ENCODE measurements at places on chromosomes 11 and 22.

DNA sequence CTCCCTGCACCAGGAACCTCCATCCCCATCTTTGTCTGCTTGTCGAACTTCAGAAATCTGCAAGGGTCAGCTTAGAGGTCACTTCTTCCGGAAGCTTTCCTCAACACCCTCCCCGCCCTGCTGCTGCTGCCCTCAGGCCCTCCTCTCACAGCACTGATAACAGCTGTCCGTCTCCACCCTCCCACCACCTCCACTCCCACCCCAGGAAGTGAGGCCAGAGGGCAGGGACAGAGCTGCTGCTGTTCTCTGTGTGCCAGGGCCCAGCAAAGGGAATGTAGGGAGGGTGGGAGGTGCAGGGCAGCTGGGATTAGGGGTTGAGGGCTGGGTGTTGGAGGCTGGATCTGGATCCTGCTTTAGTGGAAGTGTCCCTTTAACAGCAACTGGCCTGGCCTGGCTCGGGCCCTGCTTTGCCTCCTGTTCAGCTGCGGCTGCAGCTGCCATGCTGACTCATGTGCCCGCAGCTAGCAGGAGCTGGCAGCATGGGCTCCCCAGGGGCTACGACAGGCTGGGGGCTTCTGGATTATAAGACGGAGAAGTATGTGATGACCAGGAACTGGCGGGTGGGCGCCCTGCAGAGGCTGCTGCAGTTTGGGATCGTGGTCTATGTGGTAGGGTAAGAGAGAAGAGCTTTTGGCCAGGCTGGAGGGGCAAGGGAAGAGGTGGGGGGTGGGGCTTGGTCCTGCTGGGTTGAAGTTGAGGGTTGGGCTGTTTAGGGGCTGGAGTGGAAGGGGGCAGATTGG, at the start of gene P2RX6:
Gene P2RX6 (plus strand): TSS at position 440 of the 740 bp plus-strand sequence. CDS start 10 bp downstream, at position 450.
- no peak for DNase-seq

DNA sequence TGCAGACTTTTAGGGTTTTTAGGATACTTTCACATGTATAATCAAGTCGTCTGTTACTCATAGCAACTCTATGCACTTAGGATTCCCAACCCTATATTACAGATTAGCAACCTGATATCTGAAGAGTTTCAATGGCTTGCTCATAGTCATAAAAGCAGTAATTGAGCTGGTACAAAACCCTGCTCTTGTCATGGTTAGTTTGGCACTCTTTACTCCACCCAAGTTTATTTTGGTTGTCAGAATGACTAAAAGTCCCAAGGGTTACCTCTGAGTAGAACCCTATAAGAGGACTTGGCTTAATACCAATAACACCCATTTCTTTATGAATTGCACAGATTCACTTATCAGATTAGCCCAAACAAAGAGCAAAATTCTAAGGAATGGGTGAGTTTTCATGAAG, 550.6 kb downstream of the SOX6 start:
- DNase-seq = no peak

- no peak for DNase-seq
Measured at GRCh38 chr11:3959903-3960265, 104.4 kb downstream of the STIM1 start.

GRCh38 chr11:10937385-10937771, 79.5 kb upstream of the ZBED5 start:
- DNase-seq = no peak

- no peak for DNase-seq
Measured at GRCh38 chr11:107931206-107931605, 3.0 kb downstream of the RAB39A start.

DNA sequence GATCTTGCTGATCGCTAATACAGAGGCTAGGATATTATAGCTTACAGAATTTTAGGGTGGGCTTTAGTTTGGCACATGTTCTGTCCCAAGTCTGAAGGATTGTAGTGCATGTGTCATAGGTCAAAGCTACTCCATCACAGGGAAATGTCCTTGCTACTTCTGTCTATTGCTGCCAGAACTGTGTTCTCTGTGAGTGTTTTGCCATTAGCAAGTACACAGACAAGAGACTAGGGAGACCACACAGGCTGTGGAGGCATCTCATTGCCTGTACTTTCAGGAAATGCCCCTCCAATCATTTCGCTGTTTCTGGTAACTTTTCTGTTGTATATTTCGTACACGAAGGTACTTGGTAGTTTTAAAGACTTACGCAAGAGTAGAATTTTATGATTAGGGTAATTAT, 25.5 kb upstream of the RAG2 start:
- DNase-seq = no peak

DNA sequence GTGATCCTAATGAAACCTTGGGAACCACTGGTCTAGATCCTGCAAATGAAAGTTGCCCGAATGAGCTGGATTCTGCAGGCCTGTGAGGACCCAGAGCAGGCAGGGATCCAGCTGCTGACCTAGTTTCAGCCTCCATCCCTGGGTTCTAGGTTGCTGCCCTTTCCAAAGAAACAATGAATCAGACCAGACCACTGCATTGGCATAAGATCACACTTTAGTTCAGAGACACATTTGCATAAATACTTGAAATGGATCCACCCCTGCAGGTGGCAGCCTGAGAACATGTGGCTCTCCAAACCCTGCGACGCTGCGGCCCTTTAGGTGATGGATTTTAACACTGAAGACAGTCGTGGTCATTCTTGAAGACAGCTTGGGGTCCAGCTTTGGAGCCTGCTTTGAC, 23.7 kb downstream of the ADAMTS8 start:
- no peak for DNase-seq

DNA sequence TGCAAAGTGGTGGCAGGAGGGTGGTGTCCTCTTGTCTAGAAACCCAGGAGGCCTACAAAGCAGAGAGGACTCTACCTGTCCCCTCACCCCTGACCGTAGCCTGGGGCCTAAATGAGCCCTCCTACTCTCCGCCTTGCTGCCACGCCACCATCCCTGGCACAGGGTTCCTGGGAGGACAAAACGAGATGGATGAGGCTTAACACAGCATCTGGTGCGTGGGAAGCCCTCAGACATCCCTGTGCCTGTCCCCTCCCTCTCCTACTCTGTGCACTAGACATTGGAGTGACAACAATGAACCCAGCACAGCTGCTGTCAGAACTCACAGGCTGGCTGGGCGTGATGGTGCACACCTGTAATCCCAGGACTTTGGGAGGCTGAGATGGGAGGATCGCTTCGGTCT, 36.4 kb upstream of the DKK3 start:
- no peak for DNase-seq

DNA sequence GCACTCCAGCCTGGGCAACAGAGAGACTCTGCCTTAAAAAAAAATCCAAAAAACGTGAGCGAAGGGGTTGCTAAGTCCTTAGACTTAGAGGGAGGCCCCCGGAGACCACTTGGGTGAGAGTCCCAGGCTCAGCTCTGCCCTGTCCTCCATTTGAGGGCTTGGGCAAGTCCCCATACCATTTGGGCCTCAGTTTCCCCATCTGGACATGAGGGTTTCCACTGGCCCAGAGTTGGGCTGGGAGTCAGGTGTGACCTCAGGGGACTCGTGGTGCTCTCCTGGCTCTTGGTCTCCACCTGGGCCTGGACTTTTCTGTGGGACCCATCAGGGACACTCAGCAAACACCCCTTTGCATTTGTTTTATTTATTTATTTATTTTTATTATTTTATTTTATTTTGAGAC, 35.2 kb upstream of the CSNK1E start:
- DNase-seq = no peak

DNA sequence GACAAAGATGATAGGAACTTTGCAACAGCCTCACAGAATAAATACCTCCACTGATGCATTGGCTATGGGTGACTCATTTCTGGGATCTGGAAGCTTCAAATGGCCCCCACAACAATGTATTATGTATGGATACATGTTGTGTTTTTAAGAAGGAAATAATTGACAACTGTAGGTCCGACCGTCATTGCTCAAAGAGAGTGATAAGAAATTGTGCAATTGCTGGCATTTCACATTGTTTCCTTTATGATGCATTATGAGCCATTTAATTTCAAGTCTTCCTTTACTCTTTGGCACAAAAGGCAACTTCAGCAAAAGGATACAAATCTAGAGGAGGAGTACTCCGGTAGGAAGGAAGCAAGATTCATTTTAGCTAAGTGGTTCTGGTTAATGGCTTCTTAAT, 2.0 kb downstream of the ANO3 start:
- no peak for DNase-seq

GRCh38 chr11:119886667-119887230, 157.7 kb upstream of the NECTIN1 start:
- DNase-seq = no peak

GRCh38 chr11:117195761-117196160, 3.4 kb upstream of the TAGLN start:
- DNase-seq = no peak

GRCh38 chr11:70660059-70660888, 261.9 kb downstream of the CTTN start:
- no peak for DNase-seq

DNA sequence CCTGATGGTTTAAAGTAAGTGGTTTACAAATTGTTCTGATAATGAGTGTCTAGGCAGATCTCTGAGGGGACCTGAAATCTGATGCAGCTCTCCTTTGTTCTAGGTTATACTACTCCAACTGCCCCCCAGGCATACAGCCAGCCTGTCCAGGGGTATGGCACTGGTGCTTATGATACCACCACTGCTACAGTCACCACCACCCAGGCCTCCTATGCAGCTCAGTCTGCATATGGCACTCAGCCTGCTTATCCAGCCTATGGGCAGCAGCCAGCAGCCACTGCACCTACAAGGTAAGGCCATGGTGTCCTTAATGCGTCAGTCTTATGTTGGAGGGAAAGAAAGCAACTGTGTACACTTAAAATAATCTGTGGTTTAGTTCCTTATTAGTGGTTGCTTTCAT, 9.9 kb downstream of the EWSR1 start:
- DNase-seq = no peak

- DNase-seq = no peak
Measured at GRCh38 chr11:8389029-8389996, 125.6 kb upstream of the LMO1 start.

- no peak for DNase-seq
Measured at GRCh38 chr11:128497061-128497775, 90.1 kb downstream of the ETS1 start.

- no peak for DNase-seq
Measured at GRCh38 chr11:68012044-68012842, 2.1 kb downstream of the ALDH3B1 start.

Measured in 8988T (cell line).